NCI-H2171 (cell line): ENCODE measurements at places on chromosomes 6 and 20.

- DNase-seq = no peak
Measured at GRCh38 chr6:145815309-145816274, 997 bp upstream of the FBXO30 start.

GRCh38 chr6:15549371-15549770, 113.5 kb downstream of the DTNBP1 start:
- DNase-seq = no peak

DNA sequence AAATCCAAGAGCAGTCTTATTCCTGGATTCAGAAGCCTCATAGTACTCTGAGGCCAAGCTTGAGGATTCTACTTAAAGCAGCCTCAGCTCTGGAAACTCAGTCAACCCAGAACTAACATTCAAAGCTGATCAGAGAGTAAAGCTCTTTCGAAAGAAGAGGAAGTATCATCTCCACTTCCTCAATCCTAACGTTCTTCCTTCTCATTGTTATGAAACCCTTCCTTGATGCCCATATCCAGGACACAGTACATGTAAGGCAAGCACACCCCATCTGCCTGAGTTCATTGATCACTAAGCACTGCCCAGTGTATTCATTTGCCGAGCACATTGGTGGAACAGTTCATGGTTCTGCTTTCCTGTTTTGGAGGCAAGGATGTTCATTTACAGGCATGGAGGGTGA, at the start of gene IPCEF1:
Gene IPCEF1 (minus strand): TSS at position 114 of the 400 bp plus-strand sequence. CDS start 90,856 bp downstream, outside the sequence.
- DNase-seq = no peak

DNA sequence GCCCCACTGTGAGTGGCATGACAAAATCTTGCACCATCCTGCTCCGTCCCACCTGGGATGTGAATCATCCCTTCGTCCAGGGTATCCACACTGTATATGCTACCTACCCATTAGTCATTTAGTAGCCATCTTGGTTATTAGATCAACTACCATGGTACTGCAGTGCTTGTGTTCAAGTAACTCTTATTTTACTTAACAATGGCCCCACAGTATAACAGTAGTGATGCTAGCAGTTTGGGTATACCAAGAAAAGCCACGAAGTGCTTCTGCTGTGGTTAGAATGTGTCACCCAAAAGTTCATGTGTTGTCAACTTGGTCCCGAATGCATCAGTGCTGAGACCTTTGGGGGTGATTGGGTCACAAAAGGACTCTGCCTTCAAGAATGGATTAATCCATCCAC, 11.7 kb downstream of the OSER1 start:
- no peak for DNase-seq

GRCh38 chr20:60540591-60540990, 582.4 kb downstream of the CDH26 start:
- no peak for DNase-seq
